ENCODE measurements at places on chromosomes 11 and 22.
A peak's percentile ranks its signal among the peaks of the same experiment; 100 is the strongest.

DNA sequence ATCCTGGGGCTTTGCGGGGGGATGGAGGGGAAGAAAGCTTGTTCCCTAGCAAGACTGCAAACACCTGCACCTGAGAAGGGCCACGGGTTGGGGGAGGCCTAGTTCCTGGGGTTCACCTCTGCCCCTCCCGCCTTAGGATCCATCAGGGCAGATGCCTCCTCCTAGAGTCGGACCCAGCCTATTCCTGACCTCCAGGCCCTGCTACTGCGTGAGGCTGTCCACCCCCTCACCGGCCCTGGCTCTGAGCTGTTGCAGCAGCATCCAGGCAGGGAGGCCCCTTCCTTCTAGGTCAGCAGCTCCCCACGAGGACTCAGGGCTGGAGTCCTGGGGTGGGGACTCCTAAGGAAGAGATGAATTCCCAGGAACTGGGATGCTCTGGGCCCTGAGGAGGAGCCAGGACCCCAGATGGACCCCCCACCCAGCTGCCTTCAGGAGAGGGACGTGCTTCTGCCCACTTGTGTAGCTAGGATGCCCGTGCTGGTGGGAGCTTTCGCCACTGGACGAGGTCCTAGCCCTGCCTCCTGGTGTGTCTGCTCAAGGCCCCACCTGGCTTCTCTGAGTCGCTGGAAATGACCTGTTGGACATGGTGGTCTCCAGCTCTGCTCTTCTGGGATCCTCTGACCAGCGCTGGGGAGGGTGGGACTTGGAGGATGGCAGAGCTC, 10.3 kb downstream of the MRGPRF start:
- DNase-seq = no peak

DNA sequence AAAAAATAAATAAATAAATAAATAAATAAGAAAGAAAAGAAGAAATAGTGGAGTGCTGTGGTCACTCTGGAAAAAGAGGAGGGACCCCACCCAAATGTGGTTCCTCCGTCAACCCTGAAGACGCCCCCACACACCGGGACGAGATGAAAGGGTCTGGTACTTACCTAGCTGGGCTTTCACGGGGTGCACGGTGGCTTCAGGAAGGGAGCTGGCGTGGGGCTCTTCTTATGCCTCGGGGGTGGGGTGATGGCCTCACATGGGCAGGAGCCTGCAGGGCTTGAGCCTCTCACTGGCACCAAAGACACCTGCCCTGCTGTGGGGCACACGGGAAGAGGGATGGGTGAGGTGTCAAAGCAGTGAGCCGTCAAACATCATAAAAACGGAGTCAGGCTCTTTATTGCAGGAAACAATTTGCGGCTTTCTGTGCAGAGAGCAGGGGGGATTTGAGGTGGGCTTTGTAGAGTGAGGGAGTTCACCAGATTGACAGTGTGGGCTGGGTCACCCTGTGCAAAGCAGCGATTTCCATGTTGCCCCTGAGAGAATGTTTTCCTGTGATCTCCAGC, 28.0 kb upstream of the KRTAP5-6 start:
- DNase-seq = no peak

DNA sequence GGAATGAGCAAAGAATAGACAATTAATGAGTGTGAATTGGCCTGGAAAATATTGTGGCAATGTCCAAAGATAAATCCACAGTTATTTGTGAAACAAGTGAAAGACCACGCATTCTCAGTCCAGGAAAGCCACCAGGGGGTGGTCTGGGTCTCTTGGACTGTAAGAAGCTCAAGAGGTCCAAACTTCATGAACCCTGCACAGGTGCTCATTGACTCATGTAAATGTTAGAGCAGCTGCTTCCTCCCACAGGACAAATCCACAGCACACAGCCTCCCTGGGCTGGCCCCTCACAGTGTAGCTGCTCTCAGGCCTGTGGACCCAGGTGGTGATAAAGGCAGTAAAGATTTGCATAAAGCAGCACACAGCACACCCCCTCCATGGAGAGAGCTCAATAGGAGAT, 114.0 kb downstream of the ZNF280B start:
- DNase-seq = no peak

GRCh38 chr11:45578316-45578715, 87.1 kb downstream of the CHST1 start:
- no peak for DNase-seq

- DNase-seq = peak; percentile 26
These were observed 93.9 kb downstream of the YAP1 start for GRCh38 chr11:102204174-102204573.

DNA sequence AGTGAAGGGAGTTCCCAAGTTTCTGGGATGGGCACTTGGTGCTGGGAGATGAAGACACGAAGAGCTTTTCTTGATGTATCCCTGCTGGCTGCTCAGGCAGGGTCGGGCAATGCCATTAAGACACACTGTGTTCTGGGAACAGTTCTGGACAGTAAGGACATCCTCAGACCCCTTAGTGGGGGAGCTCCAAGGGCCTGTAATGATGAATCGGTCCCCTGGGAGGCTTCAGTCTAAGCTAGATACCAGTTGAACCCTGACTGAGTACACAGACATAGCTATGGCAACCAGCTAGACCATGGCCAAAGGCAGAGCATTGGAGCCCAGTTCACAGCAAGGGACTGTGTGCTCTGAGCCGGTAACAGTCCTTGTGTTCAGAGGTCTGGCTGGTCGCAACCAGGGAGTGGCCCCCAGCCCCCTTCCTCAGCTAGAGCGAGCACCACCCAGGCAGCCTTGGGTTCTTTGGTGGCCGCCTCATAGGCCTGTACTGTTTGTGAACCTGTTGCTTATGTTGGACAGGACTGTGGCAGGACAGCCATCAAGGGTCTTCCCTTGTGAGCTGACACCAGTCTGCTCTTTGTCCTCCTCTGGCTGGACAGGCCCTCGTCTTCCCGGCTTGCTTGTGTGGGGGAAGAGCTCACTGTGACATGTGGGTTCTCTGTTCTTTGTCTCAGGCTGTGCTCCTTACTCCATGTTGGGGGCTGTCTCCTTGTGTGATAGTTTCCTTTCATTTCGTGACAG, 25.0 kb downstream of the MED15 start:
- no peak for DNase-seq

- no peak for DNase-seq
These were observed 6.4 kb upstream of the IFITM3 start for GRCh38 chr11:326842-327580.

DNA sequence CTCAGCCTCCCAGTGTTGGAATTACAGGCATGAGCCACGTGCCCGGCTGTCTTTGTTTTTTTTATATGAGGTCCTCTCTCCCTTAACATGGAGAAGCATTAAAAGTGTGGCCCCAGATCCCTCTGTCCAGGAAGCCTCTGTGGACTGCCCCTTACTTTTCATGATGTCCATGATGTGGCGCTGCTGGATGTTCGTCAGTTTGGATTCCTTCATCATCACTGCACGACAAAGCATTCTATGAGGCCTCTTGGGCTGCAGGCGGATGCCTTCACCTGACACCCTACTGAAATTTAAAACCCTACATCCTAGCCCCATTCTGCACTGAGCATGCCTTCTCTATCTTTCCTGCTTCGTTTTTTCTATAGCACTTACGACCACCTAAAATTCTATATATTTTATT, 2.1 kb downstream of the C22orf23 start:
- DNase-seq = peak; percentile 47

GRCh38 chr22:29039148-29039547, 22.5 kb downstream of the C22orf31 start:
- DNase-seq = no peak

DNA sequence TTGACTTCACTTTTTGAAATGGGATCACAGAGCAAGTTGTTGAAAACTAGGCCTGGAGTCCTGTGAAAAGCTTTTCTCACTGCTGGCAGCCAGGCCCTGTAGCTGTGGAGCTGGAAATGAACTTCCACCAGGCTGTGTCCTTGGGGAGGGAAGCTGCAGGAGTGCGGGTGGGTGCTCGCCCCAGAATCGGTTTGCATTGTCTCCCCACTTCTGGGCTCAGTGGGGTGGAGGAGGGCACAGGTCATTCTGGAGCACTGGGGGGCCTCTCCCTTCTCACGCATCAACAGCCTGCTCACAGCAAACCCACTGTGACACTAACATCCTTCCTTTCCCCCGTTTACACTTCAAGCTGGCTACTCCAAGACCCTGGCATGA, 15.2 kb downstream of the GLB1L2 start:
- no peak for DNase-seq
